Left cardiac atrium (tissue), 4 donors: ENCODE measurements at places on chromosomes 13 and 19. TPM values are rescaled to one million over a fixed set of nuclear protein-coding genes. Genes with fewer than 3 reads are reported as not detected.

- DNase-seq = no peak
Measured at GRCh38 chr13:48858122-48858902, 117.4 kb upstream of the FNDC3A start.

DNA sequence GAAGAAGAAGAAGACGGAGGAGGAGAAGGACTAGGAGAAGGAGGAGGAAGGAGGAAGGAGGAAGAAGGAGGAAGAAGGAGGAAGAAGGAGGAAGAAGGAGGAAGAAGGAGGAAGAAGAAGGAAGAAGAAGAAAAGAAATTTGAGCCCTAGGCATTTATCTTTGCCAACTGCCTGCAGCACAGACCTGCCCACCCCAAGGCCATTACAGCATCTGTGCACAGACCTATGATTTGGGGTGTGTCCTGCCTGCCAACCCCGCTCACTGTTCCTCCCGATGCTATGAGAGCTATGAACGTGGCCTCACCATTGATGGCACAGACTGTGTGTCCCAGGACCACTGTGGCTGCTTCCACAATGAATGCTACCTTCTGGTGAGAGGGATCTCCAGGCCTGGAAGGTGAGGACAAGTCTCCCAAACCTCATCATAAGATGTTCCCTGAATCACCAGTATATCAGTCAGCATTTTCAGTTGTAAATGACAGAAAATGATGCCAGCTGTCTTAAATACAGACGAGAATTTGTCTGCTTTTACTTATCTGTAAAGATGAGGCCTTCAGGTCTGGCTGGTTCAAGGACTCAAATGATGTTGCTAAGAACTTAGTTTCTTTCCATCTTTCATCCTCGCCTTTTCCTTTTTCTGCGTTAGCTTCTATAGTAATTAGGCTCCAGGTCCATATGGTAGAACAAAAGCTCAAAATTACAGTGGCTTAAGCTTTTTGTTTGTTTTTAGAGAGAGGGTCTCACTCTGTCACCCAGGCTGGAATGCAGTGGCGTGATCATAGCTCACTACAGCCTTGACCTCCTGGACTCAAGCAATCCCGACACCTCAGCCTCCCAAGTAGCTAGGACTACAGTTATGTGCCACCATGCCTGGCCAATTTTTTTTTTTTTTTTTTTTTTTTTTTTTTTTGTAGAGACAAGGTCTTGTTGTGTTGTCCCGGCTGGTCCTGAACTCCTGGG lies 3.9 kb upstream of the SDHAF1 start:
- no peak for DNase-seq

TEX101 gene
- total RNA-seq = not detected

MAP4K1 gene
- 3.1 TPM for total RNA-seq

GRCh38 chr19:46866407-46867136 lies 5.8 kb downstream of the ARHGAP35 start:
- no peak for DNase-seq

DNA sequence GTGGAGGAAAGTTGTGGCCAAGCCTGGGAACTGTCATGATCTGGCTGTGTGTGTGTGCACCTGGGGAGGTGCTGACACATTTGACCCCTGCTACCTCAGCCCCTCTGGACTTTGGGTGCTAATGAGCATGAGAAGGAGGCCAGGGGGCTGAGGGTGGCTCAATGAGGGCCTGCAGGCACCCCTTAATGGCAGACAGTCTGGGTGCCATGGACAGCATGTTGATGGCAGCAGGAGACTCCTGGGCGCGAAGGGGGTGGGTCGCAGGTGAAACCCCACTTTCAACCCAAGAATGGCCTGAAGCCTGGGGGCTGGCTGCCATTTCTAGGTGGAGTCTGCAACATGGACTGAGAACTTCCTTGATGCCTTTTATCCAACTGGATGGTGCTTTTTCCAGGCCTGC lies 216.4 kb upstream of the TRPC4 start:
- no peak for DNase-seq

ZNF699 gene
- total RNA-seq = 3.0 TPM

GRCh38 chr13:90008707-90009149 lies 1338.8 kb upstream of the MIR17HG start:
- DNase-seq = no peak

- no peak for DNase-seq
Measured at GRCh38 chr13:49571299-49572240, 13.8 kb downstream of the RCBTB1 start.

RPL36 gene
- 504 TPM for total RNA-seq

- DNase-seq = no peak
Measured at GRCh38 chr19:18684642-18684993, 1.1 kb downstream of the CRTC1 start.

PLPPR2 gene
- 28.3 TPM for total RNA-seq
